ENCODE measurements at places on chromosomes 3 and 15.
A peak's percentile ranks its signal among the peaks of the same experiment; 100 is the strongest.

GRCh38 chr15:81253846-81254245 is 57.2 kb downstream of the IL16 start:
- DNase-seq: no peak

- no peak for DNase-seq
Observed at GRCh38 chr3:62363275-62363674, 10.1 kb downstream of the FEZF2 start.

DNA sequence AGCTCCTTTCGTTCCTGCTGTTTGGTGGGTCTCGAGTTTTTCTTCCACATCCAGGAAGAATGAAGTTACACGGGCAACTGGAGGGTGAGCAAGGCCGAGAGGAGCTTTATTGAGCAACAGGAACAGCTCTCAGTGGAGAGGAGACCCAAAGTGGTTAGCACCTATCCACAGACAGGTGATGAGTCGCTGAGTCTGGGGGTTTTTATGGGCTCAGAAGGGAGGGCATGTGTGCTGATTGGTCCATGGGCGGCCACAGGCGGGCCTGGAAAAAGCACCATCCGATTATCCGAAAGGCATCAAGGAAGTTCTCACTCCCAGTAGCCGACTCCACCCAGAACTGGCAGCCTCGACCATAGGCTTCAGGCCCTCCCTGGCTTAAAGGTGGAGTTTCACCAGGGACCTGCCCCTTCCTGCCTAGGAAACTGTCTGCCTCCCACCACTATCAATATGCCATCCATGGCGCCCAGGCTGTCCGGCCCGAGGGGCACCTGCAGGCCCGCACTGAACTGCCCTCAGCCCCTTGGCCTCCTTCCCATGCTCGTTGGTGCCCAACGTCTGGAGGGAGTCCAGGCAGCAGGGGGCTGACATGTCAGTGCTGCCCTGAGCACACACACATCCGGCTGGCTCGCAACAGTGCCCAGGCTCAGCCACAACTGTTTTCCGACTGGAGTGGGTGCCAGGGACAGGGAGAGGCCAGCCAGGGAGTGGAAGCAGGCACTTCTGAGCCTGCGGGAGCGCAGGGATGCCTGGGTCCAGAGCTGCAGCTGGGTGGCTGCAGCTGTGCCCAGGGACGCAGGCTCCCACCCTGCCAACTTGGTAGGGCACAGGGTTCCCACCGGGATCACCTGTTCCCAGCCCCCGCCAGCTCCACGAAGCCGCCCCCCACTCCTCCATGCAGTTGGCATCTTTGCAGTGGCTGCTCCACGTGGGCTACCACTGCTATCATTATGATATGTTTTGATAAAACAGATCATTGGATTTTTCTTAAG is 170.2 kb downstream of the FNDC3B start:
- DNase-seq: peak; percentile 62

DNA sequence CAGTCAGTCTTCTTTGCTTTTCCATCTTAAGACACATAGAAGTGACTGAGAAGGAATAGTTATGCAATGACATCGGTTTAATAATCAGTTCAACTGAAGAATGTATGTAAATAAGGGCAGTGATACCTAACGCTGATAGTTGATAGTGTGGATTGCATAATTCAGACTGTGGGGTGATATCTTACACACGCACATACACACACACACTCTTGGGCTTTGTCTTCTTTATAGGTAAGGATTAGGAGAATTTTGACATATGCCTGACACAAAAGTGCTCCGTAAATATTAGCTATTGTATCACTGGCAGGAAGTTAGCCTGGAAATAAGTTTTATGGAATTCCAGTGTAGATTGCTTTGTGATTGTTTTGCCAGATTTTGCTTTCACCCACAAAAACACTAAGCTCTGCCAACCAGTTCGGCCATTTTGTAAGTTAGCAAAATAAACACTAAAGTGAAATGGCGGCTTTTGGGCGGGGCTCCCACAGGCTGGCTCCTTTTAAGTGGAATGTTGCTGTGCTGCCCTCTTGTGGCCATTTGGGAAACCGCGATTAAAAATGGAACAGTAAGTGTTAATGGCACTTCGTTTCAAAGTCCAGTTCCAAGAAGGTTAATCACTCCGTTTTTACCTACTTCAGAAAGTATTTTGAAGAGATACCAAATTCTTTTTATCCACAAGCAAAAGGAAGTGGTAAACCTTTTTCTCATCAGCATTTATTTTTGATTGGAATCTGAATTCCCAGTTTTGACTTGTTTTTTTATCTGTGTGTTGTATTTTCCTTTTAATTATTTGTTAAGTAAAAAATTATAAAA is 17.7 kb downstream of the CHD2 start:
- peak; percentile 80 for DNase-seq

GRCh38 chr3:67083277-67083676 is 85.2 kb downstream of the KBTBD8 start:
- no peak for DNase-seq

- no peak for DNase-seq
Observed at GRCh38 chr15:40960151-40960885, 7.0 kb downstream of the CHAC1 start.

DNA sequence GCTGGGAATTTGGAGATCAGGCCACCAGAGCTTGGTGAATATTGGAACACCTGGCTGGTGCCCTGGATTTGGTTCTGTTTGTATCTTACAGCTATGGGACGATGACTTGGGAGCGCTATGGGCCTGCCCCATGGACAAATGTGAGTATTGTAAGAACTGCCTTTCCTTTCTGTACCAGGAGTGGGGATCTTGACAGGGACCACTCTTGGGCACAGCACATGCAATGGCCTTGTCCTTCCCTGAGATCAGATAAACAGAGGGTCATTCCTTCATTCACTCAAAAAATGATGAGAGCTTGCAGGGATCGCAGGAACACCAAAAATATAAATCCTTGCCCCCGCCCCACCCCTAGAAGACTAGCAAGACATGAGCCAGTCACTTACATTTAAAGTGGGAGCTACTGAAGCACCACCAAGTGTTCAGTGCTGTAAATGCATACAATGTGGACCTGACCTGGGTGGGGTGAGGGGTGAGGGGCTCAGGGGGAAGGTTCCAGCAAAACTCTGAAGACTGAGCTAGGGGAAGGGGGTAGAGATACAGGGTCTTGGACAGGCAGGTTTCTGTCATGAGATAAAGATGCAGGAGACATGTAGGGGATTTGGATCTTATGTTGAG is 2.7 kb upstream of the CRELD1 start:
- no peak for DNase-seq

All from NCI-H446 treated with DMSO at 0.1 percent for 48 hours (cell line).